Activated CD4-positive, alpha-beta T cell treated with anti-CD3 and anti-CD28 coated beads for 24 hours (primary cell): ENCODE measurements at places on chromosomes 6 and 20.

- DNase-seq = peak; percentile 18
These were observed 55.6 kb downstream of the ZNF292 start for GRCh38 chr6:87210979-87211378.

GRCh38 chr6:69286331-69286730 lies 510.5 kb downstream of the LMBRD1 start:
- DNase-seq = no peak

DNA sequence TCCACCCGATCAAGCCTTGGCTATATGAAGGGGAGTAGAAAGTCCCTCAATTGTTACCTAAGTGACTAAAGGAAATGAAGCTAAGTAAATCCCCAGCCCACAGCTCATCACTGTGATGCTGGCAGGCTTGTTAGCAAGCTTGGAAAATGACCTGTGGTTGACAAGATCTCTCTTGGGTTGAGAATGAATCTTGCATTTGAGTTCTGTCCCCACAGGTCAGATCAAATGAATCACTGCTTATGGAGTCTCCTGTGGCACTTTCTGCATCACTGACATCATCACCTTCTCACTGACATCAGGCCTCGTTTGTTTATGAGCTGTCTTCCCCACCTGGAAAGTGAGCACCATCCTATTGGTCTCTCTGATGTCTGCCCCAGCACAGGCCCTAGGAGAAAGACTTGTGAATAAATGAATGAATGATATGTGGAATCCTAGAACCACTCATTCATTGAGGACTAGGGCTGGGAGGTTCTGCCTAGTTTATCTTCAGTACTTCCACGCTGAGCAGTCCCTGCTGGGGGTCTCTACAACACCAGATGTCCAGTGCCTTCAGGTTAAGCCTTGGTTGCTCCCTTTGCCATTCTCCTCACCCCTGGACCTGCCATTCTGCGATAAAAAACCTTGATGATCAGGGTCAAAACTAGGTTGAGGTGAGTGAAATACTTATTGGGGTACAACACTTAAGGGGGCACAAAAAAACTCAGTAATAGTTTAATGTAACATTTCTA lies 318.4 kb upstream of the MOCS1 start:
- DNase-seq = no peak

GRCh38 chr6:151494235-151494935 lies 568 bp downstream of the CCDC170 start:
- DNase-seq = no peak

DNA sequence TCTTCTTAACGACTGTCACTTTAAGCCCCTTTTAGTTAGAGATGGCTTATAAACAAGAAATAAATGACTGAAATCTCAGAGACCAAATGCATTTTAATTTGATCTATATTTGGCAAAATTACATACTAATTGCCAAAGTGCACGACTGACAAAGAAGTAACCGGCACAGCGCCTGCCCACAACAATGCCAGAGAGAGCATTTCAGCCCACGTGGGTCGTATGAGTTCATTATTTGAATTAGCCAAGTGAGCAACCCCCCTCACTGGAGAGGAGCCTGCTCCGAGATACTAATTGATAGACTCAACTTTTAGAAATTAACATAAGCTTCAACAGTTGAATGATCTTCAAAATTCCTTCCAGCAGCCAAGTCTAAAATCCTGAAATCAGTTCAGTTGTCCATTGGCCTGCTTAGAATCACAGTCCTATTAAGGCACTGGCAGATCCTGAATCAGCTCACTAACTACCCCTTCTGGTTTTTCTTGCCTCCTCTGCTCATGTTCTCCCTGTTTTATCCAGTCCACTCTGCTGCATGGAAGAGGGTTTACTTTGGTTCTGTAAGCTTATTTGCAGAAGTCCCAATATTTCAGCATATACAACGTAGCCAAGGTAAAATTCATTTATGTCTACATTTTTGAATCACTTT lies 519.1 kb upstream of the AGPAT4 start:
- no peak for DNase-seq

DNA sequence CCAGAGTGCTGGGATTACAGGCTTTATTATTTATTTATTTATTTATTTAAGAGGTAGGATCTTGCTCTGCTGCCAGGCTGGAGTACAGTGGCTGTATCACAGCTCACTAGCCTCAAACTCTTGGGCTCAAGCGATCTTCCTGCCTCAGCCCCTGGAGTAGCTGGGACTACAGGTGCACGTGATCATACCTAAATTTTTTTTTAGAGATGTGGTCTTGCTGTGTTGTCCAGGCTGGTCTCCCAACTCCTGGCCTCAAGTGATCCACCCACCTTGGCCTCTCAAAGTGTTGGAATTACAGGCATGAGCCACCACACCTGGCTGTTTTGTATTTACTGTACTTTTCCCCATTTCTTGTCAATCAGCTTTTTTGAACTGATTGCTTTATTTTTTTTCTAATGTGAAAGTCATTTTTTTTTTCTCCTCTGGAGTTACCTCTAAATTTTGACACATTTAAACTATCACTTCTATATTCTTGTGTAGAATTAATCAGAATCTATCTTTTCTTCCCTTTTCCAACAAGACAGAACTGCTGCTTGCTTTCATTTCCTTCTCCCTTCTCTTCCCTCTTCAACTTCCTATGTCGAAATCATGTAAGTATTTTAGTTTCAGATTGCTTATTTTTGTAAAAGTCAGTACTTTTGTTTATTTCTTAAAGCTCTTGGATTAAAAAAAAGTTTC lies 12.0 kb downstream of the PANK2 start:
- no peak for DNase-seq

DNA sequence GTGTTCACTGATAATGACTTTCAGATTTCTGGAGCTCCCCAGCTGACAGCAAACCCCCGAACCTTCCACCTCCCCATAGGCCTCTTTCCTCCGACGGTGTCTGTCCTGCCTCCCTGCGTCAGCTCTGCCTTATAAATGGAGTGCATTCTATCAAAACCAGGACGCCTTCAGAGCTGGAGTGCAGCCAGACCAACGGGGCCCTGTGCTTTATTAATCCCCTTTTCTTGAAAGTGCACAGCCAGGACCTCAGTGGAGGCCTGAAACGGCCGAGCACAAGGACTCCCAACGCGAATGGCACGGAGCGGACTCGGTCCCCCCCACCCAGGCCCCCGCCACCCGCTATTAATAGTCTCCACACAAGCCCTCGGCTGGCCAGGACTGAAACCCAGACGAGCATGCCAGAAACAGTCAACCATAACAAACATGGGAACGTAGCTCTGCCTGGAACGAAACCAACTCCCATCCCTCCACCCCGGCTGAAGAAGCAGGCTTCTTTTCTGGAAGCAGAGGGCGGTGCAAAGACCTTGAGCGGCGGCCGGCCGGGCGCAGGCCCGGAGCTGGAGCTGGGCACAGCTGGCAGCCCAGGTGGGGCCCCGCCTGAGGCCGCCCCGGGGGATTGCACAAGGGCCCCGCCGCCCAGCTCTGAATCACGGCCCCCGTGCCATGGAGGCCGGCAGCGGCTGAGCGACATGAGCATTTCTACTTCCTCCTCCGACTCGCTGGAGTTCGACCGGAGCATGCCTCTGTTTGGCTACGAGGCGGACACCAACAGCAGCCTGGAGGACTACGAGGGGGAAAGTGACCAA lies 42.3 kb upstream of the NAA20 start:
- no peak for DNase-seq

GRCh38 chr20:9510911-9511310 lies 3.5 kb upstream of the LAMP5 start:
- DNase-seq = no peak

DNA sequence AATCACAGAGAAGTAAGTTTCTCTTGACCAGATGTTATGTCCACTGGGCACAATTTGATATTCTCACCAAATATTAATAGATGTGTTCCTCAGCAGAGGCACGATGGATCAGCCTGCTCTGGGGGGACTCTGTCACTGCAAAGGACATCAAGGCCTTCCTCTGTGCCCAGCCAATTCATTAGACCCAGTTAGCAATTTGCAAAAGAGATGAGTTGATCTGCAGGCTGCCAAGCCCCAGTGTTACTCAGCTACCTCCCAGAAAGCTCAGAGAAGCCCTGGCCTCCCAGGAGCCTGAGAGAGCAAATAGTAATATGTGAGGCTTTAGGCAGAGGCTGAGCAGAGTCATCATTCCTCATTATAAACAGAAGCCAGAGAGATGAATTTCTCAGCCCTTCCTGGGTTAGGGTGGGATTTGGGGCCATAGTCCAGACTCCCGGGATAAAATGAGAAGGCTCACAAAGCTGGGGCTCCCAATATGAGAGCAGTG lies 54.2 kb downstream of the ZNF831 start:
- DNase-seq = no peak

DNA sequence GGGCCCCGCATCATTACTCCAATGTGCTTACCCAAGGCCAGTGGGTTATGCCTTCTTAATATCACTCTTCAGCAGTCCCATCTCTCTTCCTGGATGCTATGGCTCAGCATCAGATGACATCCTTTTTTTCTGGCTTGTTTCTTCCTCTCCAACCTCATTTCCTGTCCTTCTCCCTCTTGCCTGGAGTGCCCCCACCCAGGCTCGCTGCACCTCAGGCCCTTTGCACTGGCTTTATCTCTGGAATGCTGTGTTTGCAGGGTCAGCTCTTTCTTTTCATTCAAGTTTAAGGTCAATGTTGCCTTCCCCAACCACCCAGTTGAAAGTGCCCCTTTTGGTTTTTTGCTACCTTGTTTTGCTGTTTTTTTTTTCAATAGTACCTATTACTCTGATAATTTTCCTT lies 36.7 kb downstream of the CD40 start:
- DNase-seq = no peak

DNA sequence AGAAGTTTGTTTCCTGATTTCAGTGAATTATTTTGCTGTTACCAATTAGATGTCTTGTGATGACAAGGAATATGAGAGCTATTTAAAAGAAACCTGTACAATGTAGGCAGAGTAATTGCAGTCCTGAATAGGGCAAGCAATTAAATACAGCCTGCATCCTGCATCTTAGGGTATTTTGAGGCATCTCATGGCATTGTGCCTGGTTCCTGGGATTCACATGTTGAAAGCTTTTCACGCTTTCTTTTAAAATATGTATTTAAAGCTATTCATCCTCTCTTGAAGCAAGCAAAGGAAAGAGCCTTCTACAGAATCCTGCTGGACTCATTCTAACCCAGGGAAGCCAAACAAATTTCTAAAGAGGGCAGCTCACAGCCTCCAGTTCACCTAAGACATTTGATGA lies 4.7 kb upstream of the RRAGD start:
- DNase-seq = no peak

DNA sequence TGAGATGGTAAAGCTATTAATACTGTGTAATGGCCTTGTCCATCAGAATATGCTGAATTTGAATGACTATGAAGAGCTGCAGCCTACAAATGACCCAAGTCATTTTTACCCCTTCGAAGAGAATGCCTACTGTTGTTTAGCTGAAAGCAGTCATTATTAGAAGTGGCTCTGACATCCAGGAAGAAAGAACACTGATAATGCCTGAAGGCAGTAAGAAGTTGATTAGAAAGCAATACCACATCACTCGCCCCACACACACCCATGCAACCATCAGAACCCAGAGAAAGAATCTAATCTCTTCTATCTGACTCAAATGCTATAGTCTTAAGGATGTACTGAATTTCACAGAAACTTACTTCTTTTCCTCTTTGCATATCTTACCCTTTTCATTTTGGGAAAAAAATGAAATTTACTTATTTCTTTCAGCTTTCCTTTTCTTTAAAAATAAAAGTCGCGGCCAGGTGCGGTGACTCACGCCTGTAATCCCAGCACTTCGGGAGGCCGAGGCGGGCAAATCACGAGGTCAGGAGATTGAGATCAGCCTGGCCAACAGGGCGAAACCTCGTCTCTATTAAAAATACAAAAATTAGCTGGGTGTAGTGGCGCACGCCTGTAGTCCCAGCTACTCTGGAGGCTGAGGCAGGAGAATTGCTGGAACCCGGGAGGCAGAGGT lies 61.0 kb downstream of the ARHGAP18 start:
- no peak for DNase-seq

DNA sequence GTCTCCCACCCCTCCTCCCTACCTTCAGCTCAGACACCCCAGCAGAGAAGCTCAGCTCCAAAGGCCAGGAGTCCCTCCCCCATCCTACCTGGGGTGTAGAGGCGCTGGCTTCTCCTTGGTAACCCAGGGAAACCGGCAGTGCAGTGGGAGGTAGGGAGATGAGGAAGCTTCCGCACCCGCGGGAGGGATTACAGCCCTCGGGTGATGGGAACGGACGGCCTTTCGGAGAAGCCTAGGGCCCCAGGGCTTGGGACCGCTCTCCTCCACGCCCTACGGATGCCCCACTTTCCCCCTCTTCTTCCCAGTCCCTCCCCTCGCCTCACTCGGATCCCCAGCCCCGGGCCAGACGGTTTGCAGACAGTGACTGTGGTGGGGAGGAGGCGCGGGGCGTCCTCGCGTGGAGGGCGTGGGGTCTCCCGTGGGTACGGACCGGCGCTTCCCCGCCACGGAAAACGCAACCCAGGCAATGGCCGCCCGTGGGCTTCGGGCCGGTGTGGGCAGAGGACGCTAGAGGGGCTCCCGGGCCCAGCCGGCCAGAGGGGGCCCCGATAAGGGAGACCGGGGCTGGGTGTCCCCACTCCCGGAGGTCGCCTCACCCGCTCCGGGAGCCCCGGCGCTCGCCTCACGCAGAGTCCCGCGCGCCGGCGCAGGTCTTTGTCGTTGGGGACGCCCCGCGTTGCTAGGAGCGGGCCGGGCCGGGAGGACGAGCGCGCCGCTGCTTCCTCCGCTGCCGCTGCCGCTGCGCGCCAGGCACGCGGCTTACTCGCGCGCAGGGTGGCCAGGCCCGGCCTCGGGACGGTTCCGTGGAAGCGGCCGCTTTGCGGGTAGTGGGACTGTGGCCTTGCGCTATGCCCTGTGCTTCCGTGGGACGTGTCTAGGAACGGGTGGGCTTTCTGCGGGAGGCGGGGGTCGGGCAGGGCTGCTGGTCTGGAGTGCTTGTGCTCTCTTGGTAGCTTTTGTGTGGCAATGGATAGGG lies 15.8 kb downstream of the AARS2 start:
- DNase-seq = peak; percentile 29

- DNase-seq = no peak
These were observed 21.5 kb downstream of the OR2B2 start for GRCh38 chr6:27890445-27891319.

DNA sequence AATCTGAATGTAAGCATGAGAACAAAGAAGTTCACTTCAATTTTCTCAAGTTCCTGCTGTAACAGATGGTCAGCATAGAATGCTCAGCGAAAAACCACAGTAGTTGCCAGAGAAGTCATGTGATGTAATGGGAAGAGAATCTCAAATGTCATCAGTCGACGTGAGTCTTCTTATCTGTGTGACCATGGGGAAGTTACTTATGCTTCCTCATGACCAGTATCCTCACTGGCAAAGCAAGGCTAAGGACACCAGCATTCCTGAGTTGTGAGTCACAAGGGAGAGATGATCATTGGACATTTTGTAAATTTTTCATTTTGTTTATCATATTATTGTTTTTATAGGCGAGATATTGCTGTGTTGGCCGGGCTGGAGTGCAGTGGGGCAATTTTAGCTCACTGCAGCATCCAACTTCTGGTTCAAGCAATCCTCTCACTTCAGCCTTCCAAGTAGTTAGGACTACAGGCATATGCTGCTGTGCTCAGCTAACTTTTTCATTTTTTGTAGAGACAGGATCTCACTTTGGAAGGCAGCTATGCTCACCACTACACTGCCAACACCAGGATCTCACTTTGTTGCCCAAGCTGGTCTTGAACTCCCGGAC lies 21.9 kb downstream of the SGK1 start:
- DNase-seq = no peak

GRCh38 chr20:46210672-46211330 lies 92.7 kb downstream of the CD40 start:
- no peak for DNase-seq
